ENCODE measurements at places on chromosomes 1 and 21.

GRCh38 chr1:118012515-118013124, 83.1 kb downstream of the WDR3 start:
- no peak for DNase-seq

- no peak for DNase-seq
Measured at GRCh38 chr21:40447016-40447415, 399.9 kb downstream of the DSCAM start.

DNA sequence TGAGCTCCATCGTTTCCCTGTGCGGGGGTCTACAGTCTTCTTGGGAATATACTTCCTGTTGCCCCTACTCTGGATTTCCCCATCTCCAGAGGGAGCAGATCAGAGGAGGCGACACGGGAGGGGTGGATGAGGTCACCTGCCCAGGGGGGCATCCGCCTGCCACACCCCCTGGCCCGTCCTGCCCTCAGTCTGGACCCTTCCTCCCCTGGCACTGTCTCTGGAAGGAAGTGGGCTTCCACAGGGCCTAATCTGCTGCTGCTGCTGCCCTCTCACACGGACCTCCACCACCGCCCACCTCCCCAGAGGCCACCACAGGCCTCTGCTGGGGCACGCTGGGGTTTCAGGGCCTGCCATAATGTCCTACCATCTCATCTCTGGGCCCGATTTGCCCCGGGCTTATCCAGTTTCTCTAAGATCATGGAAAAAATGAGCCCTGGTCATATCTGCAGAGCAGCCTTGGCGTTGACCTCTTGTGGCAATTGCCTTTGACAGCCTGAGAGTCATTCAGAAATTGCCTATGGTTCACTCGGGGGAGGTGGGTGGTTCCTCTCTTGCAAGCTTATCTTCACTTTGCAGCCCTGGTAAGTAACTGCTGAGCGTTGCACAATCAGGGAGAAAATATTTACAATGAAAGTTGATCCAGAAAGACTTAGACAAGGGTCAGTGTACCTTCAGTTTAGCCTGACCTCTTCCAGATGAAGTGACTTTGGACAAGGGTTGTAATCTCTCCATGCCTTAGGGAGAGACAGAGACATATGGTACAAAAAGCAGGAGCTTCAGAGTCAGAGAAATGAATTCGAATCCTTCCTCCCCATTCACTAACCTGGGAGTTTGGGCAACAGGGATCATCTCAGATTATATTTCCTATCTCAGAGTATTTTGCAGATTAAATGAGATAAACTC, 252.4 kb downstream of the TOMM20 start:
- no peak for DNase-seq

- no peak for DNase-seq
Measured at GRCh38 chr21:16243396-16243795, 513.6 kb downstream of the USP25 start.

DNA sequence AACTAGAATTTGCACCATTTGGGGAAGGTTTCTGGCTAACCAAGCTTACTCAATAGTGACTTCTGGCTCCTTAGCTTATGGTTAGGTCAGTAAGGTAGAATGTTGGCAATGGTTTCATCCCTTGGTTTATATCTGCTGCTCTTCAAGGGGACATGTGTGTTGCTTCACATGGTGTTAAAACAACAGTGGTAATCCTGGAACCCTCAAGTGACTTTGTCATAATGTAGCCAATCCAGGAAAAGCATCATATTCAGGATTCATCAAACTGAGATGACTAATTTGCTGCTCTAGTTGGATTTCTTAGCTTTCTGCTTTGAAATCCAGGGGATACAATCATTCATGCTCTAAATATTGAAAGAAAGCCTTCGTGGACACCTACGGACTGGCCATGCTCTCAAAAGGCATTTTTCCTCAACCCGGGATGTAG, 108.7 kb downstream of the RGL1 start:
- no peak for DNase-seq

DNA sequence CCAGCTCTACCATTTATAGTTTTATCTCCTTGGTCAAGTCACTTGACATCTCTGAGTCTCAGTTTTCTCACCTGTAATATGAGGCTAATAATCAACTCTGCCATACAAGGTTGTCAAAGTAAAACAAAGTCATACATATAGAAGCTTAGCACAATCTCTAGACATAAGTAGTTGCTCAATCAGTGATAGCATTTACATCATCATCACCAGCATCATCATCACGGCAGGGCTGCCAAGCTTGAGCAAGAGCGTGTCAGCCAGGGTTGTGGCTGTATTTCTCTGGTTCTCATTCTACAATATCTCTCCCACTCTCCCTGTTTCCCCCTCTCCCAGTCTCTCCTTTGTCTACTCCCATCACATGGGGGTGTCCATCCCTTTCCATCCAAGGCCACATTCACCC, 41.7 kb upstream of the COA6 start:
- no peak for DNase-seq

- no peak for DNase-seq
Measured at GRCh38 chr1:228004331-228004855, 2.4 kb upstream of the WNT3A start.

Measured in DMS153 (cell line).